ENCODE measurements at places on chromosomes 1 and 21.
A peak's percentile ranks its signal among the peaks of the same experiment; 100 is the strongest.

DNA sequence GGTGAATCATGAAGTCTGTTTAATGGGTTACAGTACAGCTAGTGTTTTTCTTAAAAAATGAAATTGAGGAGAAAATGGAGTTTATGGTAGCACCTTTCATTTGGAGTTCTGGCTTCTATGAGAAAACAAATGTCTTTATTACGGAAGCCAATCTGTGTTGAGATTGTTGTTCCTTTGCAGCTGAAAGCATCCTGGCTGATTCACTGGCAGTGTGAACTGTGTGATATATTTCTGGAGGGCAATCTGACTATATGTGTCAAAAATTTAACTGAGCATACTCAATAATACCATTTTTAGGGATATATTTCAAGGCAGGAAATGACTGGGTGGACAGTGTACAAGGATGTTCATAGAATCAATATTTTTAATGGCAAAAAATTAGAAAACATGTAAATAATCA is 46.6 kb upstream of the LYST start:
- DNase-seq: no peak

DNA sequence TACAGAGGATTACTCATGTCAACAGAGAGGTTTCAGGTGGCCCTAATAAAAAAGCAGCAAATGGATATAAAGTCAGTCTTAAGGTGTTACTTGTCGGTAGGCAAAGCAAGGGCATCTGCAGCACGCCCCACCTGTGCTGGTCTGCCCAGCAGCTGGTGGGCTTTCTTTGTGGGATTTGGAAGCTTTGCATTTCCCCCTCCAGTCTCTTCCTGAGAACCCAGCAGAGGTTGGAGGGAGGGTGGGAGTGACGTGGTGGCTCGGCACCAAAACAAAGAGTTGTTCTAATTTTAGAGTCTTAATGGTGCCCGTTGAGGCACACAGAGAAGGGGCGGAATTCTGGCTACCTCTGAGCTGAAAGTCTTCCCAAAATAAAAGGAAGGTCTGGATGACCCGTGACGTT is 4.8 kb upstream of the PCBP3 start:
- no peak for DNase-seq

DNA sequence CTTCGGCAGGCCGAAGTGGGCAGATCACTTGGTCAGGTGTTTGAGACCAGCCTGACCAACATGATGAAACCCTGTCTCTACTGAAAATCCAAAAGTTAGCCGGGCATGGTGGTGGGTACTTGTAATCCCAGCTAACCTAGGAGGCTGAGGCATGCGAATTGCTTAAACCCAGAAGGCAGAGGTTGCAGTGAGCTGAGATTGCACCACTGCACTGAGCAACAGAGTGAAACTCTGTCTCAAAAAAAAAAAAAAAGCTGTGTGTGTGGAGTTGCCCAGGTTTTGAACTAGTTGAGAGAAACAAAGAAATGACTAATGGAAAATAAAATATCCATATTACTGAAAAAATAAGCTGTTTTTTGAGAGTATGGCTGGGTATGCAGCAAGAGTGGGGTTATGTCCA is 100.2 kb downstream of the GTF2B start:
- no peak for DNase-seq

DNA sequence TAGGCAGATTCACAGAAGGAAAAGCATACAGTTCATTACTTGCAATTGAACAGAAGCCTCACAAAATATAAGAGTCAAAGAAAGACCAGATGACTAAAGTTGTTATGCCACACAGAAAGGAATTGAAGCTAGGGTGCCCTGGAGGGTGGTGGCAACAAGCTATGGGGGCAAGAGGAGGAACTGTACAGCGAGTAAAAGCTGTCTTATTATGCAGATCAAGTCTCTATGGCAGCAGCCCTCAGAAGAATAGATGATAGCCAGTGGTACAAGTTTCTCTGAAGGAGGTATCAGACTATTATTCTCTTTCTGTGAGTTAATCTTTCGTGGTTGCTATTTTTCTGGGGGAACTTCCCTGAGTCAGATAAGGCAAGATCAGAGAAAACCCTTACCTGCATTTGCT is 72.2 kb downstream of the C21orf91 start:
- DNase-seq: no peak

DNA sequence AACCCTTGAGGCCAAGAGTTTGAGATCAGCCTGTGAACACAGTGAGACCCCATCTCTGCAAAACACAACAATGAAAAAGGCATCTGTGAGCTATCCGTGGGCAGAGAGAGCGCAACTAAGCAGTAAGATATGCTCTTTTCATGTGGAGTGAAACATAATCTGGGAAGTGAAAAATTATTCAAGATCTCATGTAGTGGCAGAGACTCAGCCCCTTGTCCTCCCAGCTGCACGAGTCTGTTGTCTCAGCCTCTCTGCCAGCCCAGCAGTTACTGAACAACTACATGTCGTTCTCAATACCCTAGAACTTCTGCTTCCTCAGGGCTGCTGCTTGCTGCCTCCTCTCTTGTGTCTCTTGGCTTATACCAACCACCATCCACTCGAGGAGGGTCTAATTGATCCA is 61.3 kb upstream of the WDR26 start:
- no peak for DNase-seq

DNA sequence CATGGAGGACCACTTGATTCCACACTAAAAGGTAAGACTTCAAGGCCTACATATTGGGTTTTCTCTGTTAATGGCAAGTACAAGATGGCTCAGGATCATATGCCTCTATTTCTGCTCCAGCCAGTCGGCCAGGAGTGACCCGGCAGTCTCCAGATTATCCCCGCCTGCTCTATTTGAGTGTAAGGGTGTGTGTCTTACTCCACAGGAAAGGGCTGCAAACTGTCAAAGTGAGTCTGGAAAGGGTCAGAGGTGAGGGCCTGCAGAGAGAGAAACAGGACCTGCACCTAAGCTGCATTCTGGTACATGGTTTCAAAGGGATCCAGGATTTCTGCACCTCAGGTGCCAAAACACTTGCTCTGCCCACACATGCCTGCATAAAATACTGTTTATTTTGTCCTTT is 9.2 kb downstream of the ZNF692 start:
- DNase-seq: no peak

DNA sequence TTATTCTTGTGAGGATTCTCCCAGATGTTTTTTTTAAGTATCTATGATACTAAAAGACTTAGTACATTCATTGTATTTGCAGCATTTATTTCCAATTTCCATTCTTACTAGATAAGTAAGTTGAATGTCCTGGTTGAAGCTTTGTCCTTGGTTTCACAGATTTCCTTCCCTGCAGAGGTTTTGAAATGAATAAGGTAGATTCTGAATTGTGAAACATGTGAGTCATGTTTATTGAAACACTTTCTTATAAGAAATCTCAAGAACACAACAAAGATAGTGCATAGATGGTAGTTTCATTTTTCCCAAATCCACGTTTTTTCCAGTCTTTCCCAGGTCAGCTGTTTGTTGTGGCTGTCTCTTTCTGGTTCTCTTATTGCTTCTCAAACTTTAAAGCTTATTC is 24.8 kb downstream of the GABPA start:
- DNase-seq: no peak

DNA sequence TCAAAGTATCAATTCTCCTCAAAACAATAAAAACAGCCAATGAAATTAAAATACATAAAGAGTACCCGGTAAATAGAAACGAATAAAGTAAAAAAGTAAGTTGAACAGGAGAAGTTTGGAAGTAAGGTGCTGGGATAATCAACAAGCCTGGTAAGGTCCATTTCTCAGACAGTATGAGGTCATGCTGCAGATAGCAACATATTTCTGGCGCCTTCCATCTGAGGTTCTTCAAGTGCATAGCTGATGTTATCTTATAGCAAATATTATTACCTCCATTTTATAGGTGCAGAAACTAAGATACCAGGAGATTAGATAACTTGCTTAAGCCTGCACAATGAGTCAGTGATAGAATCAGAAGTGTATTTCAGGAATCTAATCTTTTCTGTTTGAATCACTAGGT is 23.7 kb upstream of the CEP350 start:
- no peak for DNase-seq

- no peak for DNase-seq
Measured at GRCh38 chr1:247574236-247574635, 13.9 kb upstream of the OR2G2 start.

DNA sequence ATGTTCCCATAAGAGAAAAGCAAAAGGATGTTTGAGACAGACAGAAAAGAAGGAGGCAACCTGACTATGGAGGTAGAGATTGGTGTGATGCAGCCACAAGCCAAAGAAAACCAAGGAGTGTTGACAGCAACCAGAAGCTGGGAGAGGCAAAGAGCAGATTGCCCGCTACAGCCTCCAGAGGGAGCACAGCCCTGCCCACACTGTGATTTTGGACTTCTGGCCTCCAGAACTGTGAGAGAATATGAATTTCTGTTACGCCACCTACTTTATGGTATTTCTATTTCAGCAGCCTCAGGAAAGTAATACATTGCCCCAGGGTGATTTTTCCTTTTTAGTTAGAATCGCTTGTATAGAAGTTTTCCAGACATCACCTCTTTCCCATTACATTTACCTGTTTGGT is 28.4 kb downstream of the SLAMF6 start:
- DNase-seq: no peak

DNA sequence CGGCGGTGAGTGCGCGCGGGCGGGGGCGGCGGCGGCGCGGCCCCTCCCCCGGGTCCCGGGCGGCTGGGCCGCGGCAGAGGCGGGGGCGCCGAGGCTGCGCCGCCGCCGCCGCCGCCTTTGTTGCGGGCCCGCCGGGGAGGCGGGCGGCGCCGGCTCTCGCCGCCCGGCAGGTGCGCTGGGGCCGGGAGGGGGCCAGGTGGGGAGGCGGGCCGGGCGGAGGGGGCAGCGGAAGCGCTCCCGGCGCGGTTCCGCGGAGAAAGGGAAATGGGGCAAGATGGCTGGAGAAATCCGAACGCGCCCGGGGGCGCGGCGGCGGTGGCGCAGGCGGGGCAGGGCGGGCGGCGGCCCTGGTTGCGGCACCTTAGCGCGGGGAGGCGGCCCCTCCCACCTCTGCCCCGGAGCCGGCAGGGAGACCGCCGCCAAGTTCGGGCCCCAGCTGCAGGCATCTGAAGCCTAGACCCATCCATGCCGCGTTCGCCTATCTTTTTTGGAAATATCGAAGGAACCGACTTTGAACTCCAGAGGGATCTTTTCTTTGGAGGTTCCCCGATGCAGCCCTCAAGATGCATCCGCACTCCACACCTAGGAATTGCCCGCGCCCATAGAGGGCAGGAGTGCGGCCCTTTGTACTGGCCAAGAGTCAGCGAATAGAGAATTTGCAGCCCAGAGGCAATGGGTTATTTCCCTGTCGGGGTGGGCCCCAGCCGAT is 479 bp downstream of the POGK start:
- DNase-seq: peak; percentile 56

DNA sequence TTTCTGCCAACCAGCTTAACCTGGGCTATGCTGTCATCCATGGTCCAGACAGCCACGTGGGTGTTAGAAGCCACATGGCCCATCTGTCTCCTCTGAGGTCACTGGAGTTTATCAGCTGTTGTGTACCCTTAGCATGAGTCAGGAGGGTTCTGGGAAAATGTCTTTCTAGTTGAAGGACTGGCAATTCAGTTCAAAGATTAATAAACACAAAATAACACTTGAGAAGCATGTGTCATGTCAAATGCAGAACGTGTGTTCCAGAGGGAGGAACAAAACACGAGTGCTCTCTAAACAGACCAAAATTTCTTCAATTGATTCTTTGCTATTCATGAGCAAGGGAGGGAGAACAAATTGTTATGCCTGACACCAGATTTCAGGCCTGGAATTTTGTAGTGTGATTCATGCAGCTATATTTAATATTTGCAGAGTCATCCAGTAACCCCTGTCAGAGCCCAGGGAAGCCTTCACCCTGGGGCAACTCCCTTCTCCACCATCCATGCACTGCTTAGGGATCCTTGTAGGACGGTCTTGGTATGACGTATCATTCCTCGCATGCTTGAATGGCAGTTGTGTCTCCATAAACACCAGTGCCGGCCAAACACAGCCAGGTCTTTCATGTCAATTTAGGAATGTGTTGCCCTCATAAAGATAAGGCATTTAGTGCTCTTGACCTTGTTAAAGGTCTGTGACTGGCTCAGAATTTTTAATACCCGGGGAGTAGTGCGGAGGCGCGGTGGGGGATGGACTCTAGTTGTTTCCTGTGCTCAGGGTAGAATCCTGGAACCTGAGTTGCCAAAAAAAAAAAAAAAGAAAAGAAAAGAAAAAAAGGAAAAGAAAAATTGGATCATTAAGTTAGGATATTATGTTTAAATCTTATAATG is 27.7 kb upstream of the DYRK1A start:
- no peak for DNase-seq

DNA sequence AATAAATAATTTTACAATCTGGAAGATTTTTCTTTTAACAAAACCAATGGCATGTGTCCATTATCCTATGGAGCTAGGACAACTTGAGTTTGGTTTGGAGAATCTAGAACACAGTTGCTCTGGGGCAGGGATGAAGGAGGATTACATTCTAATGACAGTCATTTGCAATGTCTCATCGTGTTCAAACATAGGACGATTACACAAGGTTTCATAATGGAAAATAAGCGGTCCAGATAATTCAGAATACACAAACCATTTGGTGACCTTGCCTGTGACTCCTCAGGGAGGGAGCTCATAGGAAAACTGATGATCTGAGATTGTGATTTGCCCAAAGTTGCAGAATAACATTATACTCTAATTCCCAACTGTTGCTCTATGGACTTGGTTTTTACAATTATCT is 27.6 kb upstream of the RGL1 start:
- DNase-seq: no peak

- no peak for DNase-seq
Measured at GRCh38 chr1:169003864-169004516, 102.5 kb upstream of the ATP1B1 start.

GRCh38 chr1:3522564-3523265 is 68.2 kb downstream of the ARHGEF16 start:
- no peak for DNase-seq

GRCh38 chr1:40583980-40584379 is 52.5 kb downstream of the ZNF684 start:
- no peak for DNase-seq

DNA sequence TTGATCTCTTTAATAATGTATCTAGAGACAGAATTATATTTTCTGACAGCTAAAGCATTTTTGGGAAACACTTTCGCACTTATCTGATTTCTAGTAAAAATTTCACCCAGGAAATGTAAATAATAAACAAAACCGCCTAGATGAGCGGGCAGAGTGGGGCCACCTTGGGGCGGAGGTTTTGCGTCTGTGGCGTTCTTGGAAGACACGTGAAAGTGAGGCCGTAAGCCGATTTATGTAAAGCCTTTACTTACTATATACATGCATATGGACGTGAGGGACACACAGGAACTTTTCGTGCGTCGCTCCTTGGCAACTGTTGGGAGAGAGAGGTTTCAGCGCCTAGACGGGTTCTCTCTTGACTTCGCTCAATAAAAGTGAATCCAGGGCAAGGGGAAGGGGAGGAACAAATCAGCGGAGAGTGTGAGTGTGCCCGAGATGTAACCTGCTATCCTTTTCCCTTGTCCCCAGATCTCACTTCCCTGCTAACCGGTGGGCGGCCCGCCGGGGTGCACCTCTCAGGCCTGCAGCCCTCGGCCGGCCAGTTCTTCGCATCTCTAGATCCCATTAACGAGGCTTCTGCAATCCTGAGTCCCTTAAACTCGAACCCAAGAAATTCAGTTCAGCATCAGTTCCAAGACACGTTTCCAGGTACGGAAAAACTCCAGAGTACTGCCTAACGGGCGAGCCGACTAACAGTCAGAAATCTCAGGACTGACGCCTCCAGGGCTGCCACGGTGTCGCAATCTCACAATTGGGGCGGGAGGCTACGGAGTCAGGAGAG is 1.7 kb downstream of the HLX start:
- DNase-seq: no peak

- no peak for DNase-seq
Measured at GRCh38 chr1:157626099-157626498, 28.2 kb upstream of the FCRL4 start.

Measured in NCI-H1105 treated with DMSO at 0.1 percent for 48 hours (cell line).